LoVo (cell line): ENCODE measurements at places on chromosomes 2 and 18.
A peak's percentile ranks its signal among the peaks of the same experiment; 100 is the strongest.

DNA sequence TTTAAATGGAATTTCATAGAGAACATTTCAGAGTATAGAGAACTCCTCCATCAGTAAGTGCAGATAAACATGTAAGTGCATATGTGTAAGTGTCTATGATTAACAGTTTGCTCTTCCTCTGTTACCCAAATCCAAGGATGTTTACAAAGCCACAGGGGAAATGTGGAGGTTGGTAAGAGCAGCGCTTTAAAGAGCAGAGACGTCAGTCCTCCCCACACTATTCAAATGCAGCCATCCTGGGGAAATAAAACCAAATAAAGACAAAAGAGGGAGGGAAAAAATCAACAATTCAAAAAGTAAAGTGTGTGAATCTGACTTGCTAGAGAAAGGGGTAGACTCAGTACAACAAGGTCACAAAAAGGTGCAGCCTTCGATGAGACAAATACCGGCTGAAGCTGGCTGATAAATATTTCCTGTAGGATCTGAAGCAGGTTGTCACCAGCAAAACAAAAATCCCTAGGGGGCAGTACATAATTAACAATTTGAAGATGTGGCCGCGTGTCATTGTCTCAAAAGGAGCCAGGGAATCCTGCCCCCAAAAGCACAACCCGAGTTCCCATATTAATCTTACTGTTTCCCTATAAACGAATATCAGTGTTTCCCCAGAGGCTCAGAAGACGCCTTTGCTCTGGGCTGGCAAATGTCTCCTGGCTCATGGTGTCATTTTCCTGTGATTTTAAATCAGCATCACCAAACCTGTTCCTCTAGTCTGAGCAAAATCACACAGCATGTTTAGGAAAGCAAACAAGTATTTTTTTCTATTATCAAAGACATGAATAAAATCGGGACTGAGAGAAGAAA, 216.5 kb downstream of the CDCA7 start:
- DNase-seq = peak; percentile 45

GRCh38 chr2:196677404-196677803, 37.9 kb downstream of the CCDC150 start:
- no peak for DNase-seq

DNA sequence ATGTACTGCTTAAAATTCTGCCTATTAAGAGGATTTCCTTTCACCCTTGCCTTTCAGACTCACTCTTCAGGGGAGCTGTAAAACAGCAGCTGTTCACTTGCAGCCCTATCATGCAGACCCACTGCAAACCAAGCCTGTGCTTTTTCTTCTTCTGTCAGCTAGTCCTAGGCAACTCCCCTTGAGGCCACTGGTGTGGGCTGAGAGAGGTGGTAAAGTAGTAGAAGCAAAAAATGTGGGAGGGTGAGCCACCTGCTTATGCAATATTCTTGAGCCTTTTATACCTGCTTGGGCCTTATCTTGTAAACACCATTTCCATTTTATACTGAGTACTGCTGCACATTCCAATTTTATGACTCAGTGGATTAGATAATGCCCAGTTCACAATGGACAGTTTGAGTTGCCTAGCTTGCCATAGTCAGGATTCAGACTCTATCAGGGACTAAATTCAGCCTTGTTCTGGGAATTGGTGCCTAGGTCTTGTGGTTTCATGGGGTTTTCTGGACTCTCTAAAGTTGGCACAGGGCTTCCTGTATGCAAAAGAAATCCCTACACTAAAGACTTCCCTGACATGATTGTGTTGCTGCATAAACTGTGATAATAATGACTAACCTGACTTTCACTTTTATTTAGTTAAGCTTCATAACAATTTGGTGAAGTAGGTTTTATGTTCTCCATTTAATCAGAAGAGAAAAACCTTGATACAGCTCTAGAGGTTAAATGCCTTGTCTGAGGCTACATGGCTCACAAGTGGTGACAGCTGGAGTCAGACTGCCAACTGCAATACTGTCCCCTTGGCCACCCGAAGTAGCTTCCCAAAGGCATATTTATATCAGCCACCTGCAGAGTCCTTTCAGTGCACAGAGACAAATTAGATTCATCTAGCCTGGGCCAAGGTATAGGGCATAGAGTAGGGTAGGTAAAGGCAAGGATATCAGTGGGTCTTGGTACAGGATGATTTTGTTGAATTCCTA, 47.4 kb upstream of the KDM3A start:
- DNase-seq = peak; percentile 76

GRCh38 chr18:47701134-47701533, 229.3 kb downstream of the SMAD2 start:
- DNase-seq = no peak

- no peak for DNase-seq
Observed at GRCh38 chr2:128437204-128437565, 118.5 kb upstream of the HS6ST1 start.

DNA sequence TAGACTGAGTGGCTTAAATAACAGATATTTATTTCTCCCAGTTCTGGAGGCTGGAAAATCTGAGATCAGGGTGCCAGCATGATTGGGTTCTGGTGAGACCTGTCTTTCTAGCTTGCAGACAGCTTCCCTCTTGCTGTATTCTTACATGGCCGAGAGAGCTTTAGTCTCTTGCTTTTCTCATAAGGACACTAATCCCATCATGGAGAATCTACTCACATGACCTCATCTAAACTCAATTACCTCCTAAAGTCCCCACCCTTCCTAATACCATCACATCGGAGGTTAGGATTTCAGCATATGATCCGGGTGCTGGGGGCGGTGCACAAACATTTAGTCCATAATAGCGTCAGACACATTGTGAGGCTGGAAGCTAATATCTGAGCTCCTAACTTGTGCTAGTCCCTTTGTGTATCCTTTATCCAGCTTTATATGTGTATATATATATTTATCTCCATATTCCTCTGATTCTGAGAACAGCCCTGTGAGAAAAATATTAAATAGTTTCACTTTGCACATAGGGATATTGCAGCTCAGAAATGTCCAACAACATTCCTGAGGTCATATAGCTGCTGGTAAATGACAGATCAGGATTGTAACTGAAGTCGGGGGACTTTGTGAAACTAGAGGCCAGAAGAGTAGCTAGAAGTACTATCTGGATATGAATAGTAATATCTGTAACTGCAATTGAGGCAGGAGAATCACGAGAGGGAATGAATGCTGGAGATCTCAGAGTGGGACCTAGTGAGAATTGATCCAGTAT, 28.9 kb downstream of the MARCHF4 start:
- no peak for DNase-seq

DNA sequence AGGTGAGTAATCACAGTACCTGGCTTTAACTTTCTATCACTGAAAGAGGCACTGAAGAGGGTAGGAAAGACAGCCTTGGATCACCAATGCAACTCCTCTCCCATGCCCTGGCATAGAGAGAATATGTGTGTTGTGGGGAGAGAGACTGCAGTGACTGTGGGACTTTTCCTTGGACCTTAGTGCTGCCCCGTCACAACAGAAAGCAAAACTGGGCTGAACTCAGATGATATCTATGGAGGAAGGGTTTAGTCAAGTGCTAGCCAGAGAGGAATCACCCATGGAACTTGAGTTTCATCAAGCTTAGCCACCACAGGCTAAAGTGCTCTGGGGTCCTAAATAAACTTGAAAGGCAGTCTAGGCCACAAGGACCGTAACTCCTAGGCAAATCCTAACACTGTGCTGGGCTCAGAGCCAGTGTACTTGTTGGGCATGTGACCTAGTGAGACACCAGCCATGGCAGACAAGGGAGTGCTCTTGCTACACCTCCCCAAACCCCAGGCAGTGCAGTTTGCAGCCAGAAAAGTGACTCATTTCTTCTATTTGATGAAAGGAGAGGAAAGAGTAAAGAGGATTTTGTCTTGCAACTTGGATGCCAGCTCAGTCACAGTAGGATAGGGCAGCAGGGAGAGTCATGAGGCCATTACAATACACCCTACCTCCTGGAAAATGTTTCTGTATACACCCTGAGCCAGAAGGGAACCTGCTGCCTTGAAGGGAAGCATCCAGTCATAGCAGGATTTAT, 105.8 kb upstream of the SPOPL start:
- peak; percentile 62 for DNase-seq

- DNase-seq = no peak
Observed at GRCh38 chr2:120465989-120466703, 120.2 kb downstream of the INHBB start.

GRCh38 chr2:240893363-240893844, 2.6 kb downstream of the MAB21L4 start:
- DNase-seq = peak; percentile 12

GRCh38 chr2:13193075-13193474, 476.3 kb downstream of the TRIB2 start:
- no peak for DNase-seq

GRCh38 chr18:4842287-4842686, 354.8 kb downstream of the AKAIN1 start:
- DNase-seq = no peak

DNA sequence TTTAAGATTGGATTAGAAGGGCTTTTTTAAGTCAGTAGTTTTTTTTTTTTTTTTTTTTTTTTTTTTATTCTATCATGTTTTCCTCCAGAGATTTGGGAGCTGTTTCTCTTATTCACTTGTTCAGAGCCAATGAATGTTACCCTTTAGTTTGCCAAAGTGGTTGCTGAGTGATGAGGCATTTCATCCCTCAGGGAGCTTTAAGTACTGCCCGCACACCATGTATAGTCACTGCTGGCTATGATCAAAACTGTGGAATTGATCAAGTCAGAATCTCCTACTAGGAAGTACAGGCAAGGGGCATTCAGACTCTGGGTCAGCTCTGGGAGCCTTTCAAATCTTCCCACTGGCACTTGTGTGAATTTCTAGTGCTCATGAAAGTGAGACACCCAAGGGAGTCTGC, 201.6 kb downstream of the IKZF2 start:
- no peak for DNase-seq

DNA sequence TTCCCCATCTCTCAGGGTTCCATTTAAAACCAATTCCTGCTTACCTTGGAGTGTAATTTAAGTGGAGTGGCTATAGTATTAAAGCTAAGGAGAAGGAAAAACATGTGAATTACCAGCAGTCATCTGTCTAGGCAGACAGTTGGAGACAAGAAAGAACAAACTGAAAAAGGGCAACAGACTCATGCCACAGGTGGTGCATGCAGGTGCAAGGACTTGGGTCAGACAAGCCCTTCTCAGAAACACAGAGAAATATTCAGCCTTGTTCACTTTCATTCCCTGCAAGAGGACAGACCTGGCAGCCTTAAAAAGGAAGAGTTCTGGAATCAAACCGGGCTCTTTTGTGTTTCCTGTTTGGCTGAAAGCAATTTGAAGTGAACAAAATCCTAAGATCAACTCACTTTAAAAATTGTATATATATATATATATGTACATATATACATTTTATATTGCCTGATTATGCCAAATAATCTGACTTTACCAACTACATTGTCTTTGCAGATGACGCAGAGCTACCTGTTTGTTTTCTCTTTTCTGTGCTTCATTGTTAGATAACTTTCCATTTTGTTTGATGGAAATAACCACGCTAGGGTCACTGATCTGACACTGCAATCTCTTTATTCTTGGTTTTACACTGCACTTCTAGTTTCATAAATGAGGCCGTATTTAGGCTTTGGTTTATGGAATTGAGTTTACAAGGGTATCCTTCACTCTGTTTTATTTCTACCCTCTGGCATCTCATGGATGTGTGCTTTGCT, 35.1 kb upstream of the VPS54 start:
- DNase-seq = no peak

DNA sequence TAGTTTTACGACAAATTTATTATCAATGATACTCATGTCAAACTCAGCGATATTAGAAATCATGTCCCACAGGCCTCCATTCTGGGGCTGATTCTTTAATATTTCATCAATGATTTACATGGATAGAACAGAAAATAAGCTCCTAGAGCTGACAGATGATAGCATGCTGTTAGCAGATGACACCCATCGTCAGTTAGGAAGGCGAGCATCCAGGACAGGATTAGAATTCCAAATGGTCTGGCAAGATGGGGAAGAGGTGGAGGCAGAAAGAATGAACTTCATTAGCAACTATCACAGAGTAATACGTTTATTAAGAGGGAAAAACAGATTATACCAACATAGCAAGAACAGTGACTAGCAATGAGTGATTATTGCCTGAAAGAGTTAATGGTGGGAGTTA, 46.2 kb upstream of the ACVR1 start:
- no peak for DNase-seq

DNA sequence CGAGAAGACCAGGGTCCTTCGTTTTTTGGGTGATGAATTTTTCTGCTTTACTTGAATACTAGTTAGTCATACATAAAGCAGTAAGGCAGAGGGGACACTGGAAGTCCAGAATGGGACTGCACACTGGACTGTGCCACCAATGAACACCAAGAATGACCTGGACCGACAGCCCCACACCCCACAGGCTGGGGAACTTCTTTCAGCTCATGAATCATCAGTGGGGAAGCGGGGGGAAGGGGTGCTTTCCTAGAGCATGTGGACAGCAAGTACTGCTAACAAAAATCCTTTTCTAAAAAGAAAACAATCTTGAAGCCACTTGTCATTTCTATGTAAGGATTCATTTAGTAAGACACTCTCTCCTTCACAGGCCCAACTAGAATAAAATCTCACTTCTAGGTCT, 86.0 kb downstream of the DTNB start:
- no peak for DNase-seq

DNA sequence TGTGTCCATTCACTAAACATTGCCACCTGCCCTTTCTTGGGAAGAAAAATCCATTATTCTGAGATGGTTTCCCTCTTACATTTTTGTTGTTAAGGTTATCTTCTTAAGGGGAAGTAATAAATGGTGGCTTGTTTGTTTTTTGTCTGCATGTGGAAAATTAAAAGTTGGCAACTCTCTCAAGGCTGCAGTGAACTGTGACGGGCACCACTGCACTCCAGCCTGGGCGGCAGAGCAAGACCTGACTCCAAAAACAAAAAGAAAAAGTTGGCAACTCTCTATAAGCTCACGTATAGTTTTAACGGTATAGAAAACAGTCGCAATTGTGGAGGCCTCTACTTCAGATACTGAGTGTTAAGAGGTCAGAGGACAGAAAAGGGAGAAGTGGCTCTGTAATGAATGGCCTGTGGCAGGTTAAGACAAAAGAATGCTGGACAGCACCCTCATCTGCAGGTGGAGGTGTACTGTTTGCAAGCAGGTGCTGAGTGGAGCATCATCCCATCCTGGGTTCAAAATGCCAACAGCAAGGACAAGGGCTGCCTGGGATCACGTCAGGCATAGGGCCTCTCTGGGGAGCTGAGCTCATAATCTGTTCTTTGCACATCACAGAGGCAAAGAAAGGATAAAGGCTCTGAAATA, 16.7 kb downstream of the L3MBTL4 start:
- DNase-seq = no peak

DNA sequence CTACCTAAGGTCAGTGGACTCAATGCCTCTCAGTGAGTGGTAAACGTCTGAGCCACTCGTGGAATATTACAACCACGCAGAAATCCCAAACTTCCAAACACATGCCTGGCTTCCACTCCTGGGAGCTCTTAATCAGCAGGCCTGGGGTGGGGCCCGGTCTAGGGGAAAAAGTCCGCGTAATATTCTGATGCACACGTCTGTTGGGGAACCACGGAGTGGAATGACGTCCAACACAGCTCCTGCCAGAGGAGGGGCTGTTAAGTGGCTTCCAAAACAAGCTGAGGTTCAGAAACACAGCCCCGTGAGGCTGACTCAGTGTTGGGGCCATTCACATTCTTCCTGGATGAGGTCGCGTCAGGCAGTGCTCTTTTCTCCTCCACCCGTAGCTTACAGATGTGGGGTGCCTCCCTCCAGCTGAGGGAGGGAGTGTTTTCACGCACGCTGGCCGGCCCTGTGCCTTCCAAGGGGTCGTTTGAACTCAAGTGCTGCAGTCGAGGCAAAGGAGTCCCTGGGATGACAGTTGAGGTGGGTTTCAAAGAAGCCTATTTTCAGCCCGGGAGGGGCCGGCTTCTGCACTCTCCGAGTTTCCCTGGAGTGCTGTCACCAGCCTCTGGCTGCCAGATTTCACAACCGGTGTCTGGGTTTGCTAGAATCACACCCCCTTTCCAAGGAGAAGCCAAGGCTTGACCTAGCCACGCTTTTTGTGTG, 73.1 kb downstream of the ACKR3 start:
- peak; percentile 43 for DNase-seq
